ENCODE measurements at places on chromosomes 5 and 9.

- no peak for DNase-seq
These were observed 577 bp upstream of the CCDC112 start for GRCh38 chr5:115297031-115297430.

DNA sequence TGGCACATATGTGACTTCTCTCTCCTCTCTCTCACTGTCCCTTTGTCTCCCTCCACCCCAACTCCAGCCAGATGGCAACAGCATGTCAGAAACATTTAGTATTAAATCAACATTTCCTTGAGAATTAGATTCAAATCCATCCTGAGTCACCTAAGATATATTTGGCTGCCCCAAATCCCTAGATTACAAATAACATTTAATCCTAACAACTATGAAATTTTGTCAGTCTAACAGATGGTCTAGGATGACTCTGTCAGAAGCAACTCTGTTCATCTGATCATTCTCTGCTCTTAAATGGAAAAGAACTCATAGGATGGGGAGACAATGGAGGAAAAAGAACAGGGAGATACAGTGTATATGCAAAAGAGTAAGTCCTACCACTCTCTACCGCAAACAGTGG, 201.2 kb downstream of the TSSK1B start:
- no peak for DNase-seq

DNA sequence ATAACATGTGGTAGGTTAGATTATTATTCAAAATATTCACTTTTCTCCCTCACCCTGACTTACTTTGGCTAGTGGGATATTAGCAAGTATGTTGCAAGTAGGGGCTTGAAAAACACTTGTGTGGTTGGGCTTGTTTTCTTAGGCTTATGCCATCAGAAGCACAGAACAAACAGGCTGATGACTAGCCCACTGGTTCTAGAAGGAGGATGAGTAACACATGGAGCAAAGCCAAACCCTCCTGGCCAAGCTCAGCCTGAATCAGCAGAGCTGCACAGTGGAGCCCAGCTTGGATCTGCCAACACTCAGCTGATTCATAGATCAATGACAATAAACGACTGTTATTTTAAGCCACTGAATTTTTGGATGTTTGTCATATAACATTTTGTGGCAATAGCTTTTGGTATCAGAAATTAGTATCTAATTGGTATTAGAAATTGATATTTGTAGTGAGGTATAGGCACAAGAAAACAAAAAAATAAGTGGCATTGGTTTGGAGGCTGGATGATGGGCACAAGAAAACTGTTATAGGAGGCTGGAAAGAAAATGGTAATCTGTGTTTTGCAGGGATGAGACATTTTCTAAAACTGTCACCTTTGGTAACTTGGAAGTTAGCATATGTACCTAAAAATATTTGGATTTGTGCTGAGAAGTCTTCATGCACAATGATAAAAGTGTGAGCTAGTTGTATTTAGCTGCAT, 46.1 kb upstream of the ZBED3 start:
- DNase-seq: peak; percentile 90

DNA sequence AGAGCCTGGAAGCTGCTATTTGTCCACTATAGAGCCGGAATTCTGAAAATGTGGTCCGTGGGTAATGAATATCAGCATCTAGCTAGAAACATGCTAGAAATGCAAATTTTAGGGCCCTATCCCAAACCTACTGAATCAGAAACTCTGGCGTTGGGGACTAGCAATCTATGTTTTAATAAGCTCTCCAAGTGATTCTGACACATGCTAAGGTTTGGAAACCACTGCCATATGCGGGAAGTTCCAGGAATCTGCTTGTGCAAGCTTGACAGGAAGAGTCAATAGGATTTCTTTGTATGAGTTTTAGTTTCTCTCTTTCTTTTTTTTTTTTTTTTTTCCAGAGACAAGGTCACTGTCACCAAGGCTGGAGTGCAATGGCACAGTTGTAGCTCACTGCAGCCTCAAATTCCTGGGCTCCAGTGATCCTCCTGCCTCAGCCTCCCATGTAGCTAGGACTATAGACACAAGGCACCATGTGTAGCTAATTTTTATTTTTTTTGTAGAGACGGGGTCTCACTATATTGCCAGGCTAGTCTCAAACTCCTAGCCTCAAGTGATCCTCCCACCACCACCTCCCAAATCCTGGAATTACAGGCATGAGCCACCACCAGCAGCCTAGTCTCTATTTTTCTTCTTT, 26.4 kb upstream of the CARNMT1 start:
- peak; percentile 35 for DNase-seq

- DNase-seq: no peak
These were observed 38.9 kb downstream of the SERINC5 start for GRCh38 chr5:80216753-80217596.

DNA sequence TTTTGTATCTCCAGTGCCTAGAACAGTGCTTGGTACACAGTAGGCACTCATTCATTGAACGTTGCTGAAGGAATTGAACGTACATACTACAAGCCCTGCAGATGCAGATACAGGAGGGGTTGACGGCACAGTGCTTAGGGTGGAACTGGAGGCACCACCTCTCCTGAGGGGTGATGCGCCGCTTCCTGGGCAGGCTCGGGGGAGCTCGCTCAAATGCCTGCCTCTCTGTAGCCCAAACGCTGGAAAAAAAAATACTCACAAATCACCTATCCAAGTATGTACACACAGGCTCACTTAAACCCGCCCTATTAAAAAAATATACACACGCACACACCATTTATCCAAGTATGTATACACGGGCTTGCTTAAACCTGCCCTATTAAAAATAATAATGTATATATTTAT, 536 bp upstream of the COMMD10 start:
- no peak for DNase-seq

DNA sequence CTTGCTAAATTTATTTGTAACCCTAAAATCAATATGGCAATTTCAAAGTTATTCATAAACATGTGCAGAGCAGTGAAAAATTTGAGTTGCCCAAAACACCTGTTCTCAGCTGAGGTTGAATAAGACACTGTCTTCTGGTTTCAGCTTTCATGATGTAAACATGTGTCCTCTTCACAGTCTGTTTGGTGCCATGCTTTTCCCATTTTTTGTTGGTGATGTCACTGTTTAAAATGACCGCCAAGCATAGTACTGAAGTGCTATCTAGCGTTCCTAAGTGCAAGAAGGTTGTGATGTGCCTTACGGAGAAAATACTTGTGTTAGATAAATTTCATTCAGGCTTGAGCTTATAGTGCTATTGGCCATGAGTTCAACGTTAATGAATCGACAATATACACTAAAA, 580.8 kb downstream of the ACTL7B start:
- no peak for DNase-seq

DNA sequence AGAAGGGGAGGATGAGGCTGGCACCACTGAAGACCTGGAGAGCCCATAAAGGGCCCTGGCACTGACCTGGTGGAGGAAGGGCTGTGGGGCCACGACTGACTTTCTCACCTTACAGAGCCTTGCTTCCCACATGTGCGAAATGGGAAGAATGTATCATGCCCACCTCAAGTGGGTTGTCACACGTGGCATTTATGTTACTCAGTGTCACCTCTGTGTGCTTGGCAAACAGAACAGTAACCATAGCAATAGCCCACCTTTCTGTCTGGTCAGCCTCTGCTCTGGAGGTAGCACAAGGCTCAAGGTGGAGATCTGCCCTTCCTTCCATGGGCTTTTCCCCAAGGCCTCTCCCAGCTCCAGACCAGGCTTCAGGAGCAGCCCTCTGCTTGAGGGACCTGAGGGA, 16.7 kb downstream of the TCF7 start:
- DNase-seq: no peak

GRCh38 chr5:167684251-167684650, 607.2 kb upstream of the WWC1 start:
- DNase-seq: no peak

DNA sequence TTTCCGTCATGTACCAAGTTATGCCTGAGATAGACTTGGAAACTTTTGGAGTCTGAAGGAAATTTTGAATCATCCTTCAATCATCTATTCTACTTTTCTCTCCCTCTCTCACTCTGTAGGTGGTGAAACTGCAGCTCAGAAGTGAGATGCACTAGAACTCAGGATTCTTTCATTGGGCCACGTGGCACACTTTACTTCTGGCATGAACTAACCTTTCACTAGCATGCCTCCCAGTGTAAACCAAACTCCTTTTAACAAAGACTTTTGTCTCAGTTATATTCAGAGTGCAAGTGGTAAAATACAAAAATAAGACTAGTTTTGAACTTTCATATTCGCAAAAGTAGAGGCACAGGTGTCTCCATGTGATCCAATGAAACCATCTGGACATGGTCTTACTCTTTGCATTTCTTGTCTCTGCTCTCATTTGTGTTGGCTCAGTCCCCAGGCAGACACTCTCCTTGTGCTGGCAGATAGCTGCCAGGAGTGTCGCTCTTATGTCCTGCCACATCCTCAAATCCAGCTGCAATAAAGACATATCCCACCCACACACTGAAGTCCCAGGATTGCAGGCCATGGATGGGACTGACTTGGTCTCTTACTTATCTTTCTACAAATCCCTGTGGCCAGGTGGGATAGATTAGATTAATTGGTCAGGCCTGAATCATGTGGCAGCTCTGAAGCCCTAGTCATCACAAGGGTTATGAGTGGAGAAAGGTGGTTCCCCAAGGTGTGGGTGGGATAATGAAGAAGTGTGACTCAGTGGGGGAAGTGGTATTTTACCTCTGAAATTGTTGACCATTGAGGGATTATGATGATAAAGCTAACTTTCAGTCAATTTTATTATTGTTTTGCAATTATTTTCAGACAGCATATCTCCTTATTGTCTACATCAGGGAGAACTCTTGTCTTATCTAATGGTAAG, 267.5 kb downstream of the GABRB2 start:
- no peak for DNase-seq

DNA sequence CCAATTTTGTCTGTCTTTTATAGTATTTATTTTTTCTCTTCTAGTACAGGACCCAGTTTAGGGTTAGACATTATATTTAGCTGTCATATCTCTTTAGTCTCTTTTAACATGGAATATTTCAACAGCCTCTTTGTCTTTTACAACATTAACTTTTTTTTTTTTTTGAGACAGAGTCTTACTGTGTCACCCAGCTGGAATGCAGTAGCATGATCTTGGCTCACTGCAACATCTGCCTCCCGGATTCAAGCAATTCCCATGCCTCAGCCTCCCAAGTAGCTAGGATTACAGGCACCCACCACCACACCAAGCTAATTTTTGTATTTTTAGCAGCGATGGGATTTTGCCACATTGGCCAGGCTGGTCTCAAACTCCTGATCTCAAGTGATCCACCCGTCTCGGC, 90.1 kb downstream of the ADAMTS6 start:
- no peak for DNase-seq

GRCh38 chr5:45507178-45507577, 189.0 kb downstream of the HCN1 start:
- no peak for DNase-seq

- no peak for DNase-seq
These were observed 18.3 kb downstream of the PTPRD start for GRCh38 chr9:10594482-10594881.

All from GM04503 (cell line).